Cardiac septum (tissue), 1 donor: ENCODE measurements at places on chromosomes 7 and 10. TPM values are rescaled to one million over a fixed set of nuclear protein-coding genes. Genes with fewer than 3 reads are reported as not detected.

The CAMK1D gene
- 3.2 TPM for total RNA-seq

The MOGAT3 gene
- total RNA-seq: not detected

The FGF8 gene
- not detected for total RNA-seq

The SRPK2 gene
- total RNA-seq: 37.8 TPM

The CYP26C1 gene
- not detected for total RNA-seq
